ENCODE measurements at places on chromosomes 6 and 20. TPM values are rescaled to one million over a fixed set of nuclear protein-coding genes. Genes with fewer than 3 reads are reported as not detected.

DNA sequence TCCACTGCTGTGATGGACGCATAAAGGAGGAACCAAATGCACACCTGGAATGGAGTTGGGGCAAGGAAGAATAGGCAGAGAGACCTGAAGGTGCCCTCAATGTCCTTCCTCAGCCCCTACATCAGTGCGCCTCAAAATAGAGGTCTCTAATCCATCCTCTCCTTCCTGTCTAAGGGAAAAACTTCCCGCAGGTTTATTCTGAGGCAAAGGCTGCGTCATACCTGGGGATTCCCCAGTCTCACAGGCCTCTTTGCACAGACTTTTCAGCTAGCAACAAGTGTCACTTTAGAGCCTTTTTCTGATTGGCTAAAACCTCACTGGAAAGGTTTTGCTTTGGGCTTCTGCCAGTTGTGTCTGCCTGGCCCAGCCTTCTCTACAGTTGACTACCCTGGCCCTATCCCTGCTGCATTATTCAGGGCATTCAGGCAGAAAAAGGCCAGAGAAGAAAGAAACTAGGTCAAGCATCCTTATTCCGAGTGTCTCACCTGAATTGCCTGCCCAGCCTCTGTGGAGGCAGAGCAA, 1.8 kb upstream of the HLA-DQB1 start:
- DNase-seq = no peak

- no peak for DNase-seq
Observed at GRCh38 chr20:13891575-13891974, 98.8 kb downstream of the SEL1L2 start.

The CLVS2 gene
- not detected for total RNA-seq

DNA sequence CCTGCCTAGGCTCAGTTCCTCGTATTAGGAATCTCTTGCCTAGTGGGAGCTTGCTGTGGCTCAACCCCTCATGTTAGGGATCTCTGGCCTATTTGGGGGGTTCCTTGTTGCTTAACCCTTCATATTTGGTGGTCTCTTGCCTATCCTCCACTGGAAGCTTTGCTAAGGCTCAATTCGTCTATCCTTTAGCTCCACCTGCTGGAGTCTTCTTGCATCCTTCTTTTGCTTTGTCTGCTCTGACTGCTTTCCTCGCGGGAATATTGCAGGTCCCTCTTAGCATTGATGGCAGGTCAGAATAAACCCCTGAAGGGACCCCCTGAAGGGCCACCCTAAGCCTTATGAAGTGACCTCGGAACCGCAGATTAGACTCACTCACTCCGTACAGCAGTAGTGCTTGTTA, 203.0 kb upstream of the TBX18 start:
- DNase-seq = peak; percentile 75

- no peak for DNase-seq
Observed at GRCh38 chr6:24974182-24975171, 38.7 kb upstream of the RIPOR2 start.

DNA sequence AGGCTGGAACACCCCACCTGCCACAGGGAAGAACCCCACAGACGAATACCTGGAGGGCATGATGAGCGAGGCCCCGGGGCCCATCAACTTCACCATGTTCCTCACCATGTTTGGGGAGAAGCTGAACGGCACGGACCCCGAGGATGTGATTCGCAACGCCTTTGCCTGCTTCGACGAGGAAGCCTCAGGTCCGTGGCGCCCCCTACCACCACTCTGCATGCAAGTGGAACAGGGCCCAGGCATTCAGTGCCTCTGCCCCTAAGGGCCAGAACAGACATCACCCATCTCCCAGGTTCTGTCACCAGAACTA, 6.6 kb downstream of the MYL9 start:
- DNase-seq = no peak

GRCh38 chr20:52913650-52914387, 58.3 kb upstream of the TSHZ2 start:
- DNase-seq = no peak

- peak; percentile 1 for DNase-seq
Observed at GRCh38 chr20:61331543-61331942, 79.5 kb downstream of the CDH4 start.

DNA sequence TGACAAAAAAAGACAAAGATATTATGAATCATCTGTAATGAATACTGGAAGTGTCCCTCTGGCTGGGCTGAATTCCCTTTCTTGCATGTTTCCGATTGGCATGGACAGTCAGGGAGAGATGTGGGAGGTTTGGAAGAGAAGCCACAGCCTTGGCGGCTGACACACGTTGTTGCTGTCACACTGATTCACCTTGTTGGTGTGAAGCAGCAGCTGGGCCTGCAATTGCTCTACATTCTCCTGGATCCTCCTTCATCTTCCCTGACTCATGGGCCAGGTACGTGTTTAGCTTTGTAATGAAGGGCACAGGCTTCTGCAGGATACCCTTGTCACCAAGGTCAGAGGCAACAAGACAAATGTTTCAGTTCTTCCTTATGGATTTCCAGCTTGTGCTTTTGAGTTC, 13.4 kb upstream of the SMIM8 start:
- DNase-seq = no peak

The FKBP1A gene
- total RNA-seq = 982 TPM

- DNase-seq = peak; percentile 17
Observed at GRCh38 chr6:96626759-96627364, 63.9 kb downstream of the FHL5 start.

- DNase-seq = no peak
Observed at GRCh38 chr20:60804918-60805630, 447.0 kb upstream of the CDH4 start.

The NOL7 gene
- 80.0 TPM for total RNA-seq

DNA sequence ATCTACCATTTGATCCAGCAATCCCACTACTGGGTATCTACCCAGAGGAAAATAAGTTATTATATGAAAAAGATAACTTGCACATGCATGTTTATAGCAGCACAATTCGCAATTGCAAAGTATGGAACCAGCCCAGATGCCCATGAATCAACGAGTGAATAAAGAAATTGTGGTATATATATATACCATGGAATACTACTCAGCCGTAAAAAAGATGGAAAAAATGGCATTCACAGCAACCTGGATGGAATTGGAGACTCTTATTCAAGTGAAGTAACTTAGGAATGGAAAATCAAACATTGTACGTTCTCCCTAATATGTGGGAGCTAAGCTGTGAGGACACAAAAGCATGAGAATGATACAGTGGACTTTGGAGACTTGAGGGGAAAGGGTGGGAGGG, 100.0 kb upstream of the ADGRF4 start:
- no peak for DNase-seq

DNA sequence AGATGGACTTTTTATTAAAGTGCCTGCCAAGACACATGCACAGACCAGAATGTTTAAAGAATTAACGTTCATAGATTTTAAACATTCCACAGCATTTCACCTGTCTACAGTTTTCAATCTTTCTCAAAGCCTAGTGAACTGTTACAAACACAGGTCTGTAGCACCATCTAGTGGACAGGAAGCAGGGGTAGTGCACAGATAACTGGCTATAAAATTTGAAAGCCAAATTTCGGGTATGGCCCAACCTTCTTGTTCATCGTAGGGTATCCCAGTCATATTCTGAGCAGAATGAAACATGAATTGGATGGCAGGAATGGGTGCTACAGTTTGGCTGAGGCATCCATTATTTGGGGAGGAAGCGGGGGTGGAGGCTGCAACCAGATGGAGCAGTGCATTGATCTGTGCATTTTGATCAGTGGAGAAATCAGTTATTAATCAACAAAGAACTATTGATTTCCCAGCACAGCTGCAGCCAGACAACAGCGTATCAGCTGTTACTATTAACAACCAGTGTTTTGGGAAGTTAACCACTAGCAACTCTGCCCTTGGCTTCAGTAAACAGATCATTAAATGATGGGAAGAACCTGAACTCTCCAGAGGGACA, 56.1 kb upstream of the B3GAT2 start:
- peak; percentile 39 for DNase-seq

The HECA gene
- total RNA-seq = 16.7 TPM
